T-helper 2 cell (primary cell): ENCODE measurements at places on chromosomes 4 and X.

- peak; percentile 99 for DNase-seq
Measured at GRCh38 chr4:7067452-7068278, at the start of gene GRPEL1. GRPEL1 (minus strand) TSS chr4:7068064; CDS start chr4:7068032, 32 bp downstream.

- no peak for DNase-seq
Measured at GRCh38 chr4:130714006-130714405, 1618.1 kb downstream of the C4orf33 start.

GRCh38 chr4:154707877-154708276 lies 35.9 kb upstream of the LRAT start:
- DNase-seq, result no peak

DNA sequence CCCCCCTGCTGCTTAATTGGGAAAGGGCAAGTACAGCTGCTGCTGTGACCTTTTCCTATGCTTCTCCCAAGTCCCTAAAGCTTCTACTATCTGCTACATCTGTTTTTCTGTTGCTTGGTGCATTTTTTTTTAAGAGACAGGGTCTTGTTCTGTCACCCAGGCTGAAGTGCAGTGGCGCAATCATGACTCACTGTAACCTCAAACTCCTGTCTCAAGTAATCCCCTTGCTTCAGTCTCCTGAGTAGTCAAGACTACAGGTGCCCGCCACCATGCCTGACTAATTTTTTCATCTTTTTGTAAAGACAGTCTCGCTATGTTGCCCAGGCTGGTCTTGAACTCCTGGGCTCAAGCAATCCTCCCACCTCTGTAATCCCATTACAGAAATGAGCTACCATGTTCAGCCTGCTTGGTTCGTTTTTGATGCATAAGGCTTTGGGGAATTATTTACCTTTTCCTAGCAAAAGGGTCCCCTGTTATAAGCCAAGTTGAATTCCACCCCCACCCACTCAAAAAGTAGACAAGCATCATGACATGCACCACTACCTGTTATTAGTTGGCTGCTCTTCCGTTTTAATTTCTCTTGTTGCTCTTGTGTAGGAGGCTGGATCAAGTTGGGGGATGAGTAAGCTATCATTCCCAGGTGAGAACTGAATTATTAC lies 39.6 kb downstream of the DGKK start:
- no peak for DNase-seq

GRCh38 chr4:66071911-66072310 lies 401.6 kb upstream of the EPHA5 start:
- DNase-seq, result no peak

GRCh38 chr4:3659131-3659530 lies 107.1 kb upstream of the ADRA2C start:
- DNase-seq, result no peak

DNA sequence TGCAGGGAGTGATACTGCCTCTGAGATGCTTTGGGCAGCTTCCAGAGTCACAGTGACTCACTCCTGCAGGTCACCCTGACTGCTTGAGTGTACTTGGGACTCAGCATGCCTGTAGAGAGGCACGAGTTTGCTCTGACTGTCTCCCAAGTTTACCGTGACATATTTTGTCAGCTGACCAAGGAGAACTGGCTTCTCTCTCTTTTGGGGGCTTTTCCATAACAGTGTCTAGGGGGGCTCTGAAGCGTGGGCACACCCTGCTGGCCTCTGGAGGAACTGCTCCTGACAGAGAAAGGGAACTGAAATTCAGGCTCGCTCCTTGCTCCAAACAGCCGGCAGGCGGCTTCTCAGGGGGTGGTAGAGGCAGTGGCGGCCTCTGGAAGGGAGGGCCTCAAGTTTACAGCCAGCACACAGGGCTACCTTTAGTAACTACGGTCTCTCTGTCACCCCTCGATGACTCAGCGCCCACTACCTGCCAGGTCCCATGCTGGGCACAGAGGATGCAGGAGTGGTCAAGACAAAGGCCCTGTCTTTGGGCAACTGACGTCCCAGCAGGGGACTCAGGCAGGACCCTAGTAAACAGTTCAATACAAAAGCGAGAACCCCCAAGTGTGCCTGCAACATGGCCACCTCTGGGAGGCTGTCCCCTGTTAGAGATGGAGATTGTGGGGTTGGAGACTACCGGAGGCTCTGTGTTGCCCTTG lies 17.8 kb downstream of the ZNF185 start:
- DNase-seq, result no peak

- no peak for DNase-seq
Measured at GRCh38 chr4:147794314-147794680, 62.4 kb downstream of the ARHGAP10 start.

DNA sequence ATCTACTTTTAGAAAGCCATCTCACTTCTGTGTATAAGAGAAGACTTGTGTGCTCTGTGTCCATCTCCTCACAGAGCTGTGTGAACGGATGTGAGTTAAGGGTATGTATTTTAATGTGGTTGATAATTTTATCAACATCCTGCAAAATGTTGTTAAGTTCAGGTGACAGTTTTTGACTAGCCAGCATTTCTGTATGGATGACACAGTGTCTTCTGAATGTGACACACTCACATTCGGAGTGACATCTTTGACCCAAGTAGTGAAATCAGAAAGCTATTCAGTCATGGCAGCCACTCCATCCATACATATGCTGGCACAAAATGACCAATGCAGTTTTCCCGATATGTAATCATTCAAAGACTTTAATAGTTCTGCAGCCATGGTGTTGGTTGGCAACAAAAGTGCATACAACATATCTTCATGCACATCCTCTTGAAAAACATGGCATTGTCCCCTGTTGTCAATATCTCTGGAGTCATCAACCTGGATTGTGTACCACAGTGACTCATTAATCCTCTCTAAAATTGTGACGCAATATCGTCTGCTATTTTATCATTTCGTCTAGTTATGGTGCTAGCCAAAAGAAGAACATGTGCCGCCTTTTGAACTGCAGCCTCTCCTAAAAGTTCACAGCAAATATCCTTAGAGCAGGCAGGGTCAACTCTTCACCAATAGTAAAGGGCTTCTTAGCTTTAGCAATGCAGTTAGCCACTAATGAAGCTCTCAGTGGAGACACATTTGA lies 6.8 kb upstream of the FGF2 start:
- no peak for DNase-seq

DNA sequence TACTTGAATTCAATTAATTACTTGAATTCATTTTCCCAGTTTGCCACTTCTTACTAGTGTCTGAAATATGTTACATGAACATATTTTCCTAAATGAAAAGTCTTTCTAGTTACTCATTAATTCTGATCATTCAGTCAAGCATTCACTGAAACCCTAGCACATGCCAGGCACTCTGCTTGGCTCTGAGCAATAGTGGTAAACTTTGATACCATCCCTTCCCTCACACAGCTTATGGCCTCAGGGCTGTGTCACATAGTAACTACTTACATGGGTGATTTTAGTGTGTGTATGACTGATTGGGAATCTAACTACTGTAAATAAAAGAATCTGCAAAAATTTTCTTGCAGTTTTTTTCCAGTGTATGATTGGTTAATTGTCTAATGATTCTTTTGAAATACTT lies 32.7 kb downstream of the METAP1 start:
- no peak for DNase-seq

DNA sequence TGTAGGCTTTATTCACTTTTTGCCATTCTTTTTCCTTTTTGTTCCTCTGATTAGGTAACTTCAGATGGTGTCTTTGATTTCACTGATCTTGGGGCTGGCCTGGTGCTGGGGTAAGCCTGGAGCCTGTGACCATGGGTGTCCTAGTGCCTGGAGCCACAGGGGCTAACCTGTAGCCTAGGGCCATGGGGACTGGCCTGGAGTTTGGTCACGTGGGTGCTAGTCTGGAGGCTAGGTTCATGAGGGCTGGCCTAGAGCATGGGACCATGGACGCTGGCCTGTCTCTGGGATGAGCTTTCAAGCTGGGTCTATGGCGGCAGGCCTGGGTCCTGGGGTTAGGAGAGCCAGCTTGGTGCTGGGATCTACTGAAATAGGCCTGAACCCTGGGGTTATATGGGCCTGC lies 32.2 kb upstream of the ALG13 start:
- DNase-seq, result no peak

GRCh38 chr4:52979020-52979419 lies 116.9 kb downstream of the RASL11B start:
- DNase-seq, result no peak

GRCh38 chrX:10198254-10198653 lies 41.5 kb downstream of the CLCN4 start:
- no peak for DNase-seq

DNA sequence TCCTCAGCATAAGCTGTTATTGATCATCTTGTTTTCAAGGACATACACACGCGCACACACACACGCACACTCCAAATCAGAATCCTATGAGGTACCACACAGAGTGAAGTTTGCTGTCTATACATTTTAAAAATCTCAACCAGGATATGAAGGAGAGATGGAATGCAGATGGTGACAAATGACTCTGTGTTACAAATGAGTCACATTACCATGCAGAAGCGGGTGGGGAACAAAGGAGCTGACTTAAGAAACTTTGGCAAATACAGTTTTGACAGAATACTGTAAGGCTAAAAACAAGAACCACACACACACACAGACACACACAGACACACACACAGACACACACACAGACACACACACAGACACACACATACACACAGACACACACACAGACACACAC lies 81.7 kb downstream of the RELL1 start:
- no peak for DNase-seq

- no peak for DNase-seq
Measured at GRCh38 chr4:116070283-116070682, 956.9 kb upstream of the NDST4 start.

GRCh38 chr4:123651066-123651465 lies 254.5 kb downstream of the SPRY1 start:
- DNase-seq, result no peak

GRCh38 chrX:106702636-106703035 lies 23.9 kb upstream of the RNF128 start:
- DNase-seq, result no peak

DNA sequence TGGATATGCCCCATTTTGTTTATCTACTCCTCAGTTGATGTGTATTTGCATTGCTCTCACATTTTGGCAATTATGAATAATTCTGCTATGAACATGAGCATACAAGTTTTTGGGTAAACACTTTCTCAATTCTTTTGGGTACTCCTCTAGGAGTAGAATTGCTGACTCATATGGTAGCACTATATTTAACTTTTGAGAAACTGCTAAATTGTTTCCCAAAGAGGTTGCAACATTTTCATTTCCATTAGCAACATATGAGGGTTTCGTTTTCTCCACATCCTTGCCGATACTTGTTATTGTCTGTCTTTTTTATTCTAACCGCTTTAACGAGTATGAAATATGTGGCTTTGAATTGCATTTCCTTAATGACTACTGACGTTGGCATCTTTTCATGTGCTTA lies 185.4 kb downstream of the TSPAN5 start:
- DNase-seq, result no peak

GRCh38 chr4:88792268-88792781 lies 94.7 kb upstream of the NAP1L5 start:
- peak; percentile 38 for DNase-seq

DNA sequence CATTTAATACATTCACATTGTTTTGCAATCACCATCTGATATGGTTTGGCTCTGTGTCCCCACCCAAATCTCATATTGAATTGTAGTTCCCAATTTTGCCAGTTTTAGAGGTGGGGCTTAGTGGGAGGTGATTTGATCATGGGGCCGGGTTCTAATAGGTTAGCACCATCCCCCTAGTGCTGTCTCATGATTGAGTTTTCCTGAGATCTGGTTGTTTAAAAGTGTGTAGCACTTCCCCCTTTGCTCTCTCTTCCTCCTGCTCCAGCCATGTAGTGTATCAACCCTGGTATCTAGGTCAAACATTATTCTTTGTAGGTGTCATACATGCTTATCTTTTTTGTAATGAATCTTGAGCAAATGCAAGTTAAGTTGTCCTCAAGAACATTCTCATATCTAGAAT lies 83.3 kb upstream of the KIT start:
- no peak for DNase-seq
